ENCODE measurements at places on chromosomes 13 and 19.

DNA sequence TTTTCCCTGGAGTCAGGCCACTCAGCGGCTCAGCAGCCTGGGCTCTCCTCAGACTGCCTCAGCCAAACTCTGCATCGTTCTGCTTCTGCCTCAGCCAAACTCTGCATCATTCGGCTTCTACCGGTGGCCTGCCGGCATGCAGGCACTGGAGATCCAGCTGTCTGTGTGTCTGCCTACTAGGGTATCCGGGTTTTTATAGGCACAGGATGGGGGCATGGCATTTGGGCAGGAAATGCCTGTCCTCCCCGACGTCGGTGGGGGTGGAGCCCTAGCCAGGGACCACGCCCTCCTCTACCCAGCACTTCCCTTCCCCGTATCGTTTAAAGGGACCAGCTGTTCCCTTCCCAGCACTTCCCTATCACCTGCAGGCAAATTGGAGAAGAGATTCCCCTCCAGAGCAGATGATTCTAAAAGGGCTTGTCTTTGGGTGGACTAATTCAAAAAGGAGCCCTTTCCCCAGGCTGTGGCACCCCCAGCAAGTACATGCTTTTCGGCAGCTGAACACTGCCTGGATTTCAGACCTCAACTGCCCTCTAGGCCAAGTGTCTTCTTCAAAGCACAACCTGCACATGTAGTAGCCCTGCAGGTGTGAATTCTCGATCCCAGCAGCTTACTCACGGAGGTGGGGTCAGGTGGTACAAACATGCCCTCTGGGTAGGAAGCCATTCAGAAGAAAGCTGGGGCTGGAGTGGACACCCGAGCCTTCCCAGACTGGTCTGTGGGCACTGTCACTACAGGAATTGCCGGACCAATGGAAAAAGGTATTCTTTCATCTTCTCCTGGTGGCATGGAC, 25.4 kb upstream of the GPR12 start:
- no peak for DNase-seq

DNA sequence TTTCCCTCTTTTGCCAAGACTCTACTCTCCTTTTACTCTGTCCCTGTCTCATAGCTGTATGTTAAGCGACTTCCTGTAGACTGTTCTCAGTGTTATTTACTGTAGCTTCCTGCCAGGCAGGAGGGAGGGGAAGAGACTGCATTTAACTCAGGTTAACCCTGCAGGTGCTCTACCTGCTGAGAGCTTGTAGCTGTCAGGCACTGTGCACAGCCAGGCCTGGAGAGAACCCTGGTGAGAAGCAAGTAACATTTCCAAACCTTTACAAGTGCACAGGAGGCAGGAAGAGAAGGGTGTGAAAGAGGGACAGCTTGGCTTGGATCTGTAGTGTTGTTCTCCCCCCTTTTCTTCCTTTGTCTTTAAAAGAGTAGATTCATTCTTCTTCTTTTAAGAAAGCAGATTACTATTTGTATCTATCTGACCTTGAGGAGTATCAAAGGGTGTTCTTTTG, 167.1 kb downstream of the LMO7 start:
- no peak for DNase-seq

GRCh38 chr19:7351861-7352260, 3.1 kb downstream of the ARHGEF18 start:
- DNase-seq: no peak

DNA sequence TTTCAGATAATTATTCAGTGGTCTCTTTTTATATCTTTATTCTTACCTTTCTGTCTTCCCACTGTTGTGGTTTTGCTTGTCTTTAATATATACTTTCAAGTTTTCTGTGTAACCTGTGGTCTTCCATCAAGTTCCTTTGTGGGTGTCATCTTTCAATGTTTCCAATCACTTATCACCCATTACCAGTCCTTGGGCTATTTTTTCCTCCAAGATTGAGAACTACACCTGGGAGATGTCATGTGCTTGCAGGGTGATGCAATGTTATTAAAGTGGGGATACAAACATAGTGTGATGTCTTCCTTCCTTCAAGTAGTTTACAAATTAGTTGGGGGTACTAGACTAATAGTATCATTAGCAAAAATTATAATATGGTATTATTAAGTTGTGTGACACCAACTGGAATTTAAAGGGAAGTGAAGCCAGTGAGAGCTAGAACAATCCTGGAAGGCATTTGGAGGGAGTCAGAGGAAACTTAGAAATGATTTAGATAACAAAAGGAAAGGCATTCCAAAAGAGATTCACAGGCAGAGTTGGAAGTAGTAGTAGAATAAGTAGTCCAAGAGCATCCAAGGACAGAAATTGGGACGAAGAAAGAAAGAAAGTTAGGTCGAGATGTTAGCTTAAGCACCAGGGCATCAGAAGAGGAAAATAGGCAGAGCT, 3.4 kb downstream of the FNDC3A start:
- no peak for DNase-seq

- DNase-seq: no peak
Observed at GRCh38 chr19:30319876-30320275, 52.3 kb upstream of the ZNF536 start.

GRCh38 chr19:13366529-13367143, 139.6 kb downstream of the CACNA1A start:
- no peak for DNase-seq
